ENCODE measurements at places on chromosomes 7 and 10.

DNA sequence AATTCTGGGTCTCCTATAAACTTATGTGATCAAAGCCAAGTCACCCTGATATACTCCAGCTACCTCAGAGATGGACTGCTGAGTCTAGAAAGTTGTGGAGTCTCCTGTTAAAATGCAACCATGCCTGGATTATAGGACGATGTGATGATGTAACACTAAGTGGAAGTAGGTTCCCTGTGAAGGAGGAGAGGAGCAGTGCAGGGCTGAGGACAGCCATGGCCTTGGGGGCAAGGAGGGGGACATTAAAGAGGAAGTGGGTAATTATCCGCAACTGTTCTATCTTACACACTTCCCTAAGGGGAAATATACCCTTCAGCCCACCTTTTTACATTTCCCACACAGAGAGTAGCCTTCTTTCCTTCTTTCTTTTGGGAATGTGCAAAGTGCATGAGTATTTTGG is 63.8 kb downstream of the MTPN start:
- DNase-seq: no peak

DNA sequence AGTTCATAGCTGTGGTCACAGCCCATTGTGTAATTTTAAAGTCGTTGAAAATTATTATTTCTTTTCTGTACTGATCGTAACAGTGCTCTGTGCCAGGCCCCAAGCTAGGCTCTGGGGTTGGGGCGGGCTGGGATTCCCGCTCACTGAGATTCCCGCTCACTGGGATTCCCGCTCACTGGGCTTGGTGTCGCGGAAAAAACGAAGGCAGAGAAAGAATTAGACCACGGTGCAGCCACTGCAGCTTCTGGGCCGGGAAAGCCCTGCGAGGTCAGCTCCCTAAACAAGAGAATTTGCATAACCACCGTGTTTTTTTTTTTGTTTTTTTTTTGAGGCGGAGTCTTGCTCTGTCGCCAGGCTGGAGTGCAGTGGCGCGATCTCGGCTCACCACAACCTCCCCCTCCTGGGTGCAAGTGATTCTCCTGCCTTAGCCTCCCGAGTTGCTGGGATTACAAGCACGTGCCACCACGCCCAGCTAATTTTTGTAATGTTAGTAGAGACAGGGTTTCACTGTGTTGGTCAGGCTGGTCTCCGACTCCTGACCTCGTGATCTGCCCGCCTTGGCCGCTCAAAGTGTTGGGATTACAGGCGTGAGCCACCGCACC is 31.2 kb downstream of the FOXK1 start:
- DNase-seq: no peak

- no peak for DNase-seq
Observed at GRCh38 chr7:115135146-115135545, 213.3 kb downstream of the MDFIC start.

DNA sequence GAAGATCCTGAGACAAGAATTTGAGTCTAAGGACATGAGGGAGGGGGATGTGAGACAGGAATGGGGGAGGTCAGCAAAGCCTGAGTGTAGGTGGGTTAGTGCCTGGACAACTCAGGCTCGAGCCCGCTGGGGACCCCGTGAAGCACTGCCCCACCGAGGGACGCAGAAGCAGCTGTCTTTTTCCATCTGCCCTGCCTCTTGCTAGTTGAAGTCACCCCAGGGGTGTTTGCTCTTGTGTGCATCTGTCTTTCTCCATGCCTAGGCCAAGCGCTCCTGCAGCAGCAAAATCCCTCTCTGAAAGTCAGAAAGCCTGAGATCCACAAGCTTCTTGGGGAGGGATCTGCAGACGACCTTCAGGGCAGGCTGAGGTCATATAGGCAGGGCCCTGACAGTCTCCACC is 79.0 kb upstream of the CELF2 start:
- DNase-seq: no peak

GRCh38 chr7:47720141-47720906 is 138.4 kb upstream of the TNS3 start:
- no peak for DNase-seq

- no peak for DNase-seq
Observed at GRCh38 chr10:33132626-33133025, 174.6 kb upstream of the ITGB1 start.

GRCh38 chr7:150778738-150779301 is 21.3 kb downstream of the TMEM176B start:
- peak; percentile 93 for DNase-seq

GRCh38 chr10:83545901-83546391 is 593.4 kb upstream of the GHITM start:
- no peak for DNase-seq

DNA sequence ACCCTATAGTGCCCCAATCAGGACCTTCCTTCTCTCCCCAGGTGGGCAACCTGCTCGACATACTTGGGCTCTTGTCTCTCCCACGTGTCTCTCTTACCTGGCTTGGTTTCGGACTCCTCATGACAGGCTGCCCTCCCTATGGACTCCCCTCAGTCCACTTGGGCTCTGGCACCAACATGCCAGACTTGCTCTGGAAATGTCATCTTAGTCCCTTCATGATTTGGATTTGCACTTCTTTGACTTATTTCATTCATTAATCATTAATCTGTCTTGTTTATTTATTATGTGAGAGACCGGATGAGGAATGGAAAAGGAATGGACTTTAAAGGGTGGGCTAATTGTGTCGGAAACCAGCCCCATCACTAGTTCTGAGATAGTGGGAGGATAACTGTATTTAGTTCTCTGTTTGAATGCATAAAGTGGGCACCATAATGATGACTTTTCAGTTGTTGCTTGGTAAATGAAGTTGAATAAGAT is 108.0 kb downstream of the SND1 start:
- no peak for DNase-seq

GRCh38 chr7:12291870-12292269 is 80.8 kb downstream of the TMEM106B start:
- DNase-seq: no peak

DNA sequence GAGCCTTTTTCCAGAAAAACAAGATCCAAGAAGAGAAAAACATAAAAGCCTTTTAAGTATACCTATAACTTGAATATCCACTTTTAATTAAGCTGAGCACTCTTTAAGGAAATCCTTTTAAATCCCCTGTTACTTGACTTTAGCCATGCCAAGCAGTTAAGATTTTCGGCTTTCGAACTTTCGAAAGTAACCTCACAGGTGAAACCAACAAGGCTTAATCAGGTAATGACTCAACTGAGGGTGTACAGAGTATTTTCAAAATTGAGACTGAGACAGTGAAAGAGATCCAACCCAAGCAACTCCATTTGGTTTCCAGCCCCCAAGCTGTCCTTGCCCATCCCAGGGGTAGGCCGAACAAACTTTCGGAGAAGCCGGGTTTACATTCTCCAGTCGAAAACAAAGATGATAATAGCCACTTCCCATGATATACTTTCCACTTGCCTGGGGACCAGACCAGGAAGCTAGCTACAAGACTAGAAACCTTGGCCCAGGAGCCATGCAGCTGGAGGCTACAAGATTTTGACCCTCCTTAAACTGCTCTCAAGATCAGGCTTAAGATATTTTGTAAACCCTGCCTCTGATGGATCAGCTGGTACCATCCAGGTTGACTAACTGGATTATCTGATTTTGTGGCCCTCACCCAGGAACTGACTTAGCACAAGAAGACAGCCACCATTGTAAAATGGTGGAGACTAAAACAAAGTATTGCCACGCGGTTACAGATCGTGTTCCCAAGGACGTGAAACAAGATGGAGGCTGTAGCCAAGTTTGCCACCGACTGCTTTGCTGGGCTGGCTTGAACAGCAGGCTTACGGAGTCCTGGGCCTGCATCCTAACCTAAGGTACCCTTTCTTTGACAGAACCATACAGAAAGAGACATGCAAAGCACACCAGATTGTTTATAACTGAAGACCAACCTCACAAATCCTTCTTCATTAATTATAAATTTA is 32.3 kb downstream of the C1GALT1 start:
- no peak for DNase-seq

GRCh38 chr10:126376956-126377355 is 11.3 kb downstream of the ADAM12 start:
- no peak for DNase-seq

GRCh38 chr7:81399471-81399870 is 370.4 kb downstream of the HGF start:
- no peak for DNase-seq

- no peak for DNase-seq
Observed at GRCh38 chr7:30927559-30927958, 15.9 kb downstream of the AQP1 start.

DNA sequence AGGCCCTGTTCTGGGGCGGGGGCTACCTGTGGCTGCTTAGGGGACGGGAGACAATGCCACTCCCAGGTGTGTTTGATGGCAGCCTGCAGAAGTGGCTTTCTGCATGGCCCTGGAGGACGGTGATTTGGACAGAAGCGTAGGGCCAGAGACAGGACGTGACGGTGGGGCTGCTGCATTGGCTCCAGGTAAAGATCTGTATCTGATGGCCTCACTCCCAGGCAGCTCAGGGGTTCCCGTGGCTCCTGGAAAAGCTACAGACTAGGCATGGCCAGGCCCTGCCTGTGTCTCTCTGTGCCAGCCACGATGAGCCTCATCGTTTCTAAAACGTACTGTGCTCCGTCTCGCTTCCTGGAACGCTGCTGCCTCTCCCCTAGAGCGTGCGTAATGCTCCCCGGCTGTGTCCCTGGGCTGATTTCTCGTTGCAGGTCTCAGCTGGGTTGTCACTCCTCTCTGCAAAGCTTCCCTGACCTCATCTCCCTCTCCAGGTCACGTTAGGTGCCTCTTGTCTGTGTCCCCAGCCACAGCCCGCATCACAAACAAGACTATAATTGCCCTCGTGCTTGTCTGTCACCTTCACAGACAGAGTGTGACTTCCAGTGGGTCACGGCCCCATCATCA is 12.6 kb downstream of the GTF2IRD1 start:
- DNase-seq: no peak

- no peak for DNase-seq
Observed at GRCh38 chr7:28024786-28025334, 155.7 kb downstream of the JAZF1 start.

- DNase-seq: no peak
Observed at GRCh38 chr7:77438131-77438530, 22.0 kb upstream of the GSAP start.

GRCh38 chr7:137682596-137682995 is 164.2 kb downstream of the DGKI start:
- no peak for DNase-seq

GRCh38 chr10:65219444-65219843 is 1698.2 kb downstream of the REEP3 start:
- DNase-seq: no peak

DNA sequence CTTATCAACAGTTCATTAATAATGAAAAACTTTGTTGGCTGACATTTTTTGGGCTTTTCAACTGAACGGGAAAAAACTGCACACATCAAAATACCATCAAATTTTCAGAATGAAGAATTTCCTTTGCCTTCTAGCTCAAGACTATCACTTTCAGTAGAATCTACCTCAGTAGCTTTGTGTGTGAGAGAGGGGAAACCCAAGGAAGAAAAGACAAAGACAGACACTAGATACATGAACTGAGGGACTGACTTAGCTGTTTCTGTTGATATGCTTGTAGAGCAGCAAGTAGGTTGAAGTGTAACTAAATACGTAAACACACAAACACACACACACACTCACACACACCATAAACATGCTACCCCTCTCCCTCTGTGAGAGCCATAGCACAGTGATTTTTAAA is 257.1 kb downstream of the CDK14 start:
- no peak for DNase-seq

DNA sequence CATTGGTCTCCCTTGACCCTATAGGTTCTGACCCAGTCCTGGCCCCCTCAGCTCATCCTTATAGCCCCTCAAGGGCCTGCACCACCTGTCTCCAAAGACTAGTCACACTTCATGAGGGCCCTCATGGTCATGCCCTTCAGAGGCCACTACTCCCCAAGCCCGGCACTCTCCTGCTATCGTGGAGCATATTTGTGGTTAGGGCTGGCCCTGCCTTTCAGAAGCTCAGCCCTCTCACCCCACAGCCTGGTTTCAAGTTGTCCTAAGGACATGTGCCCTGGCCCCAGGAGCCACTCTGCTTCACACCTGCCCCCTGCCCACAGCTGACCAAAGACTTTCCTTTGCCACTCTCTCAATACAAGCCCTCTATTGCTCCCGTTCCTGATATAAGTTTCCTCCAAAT is 60.3 kb upstream of the LBX1 start:
- DNase-seq: no peak

- no peak for DNase-seq
Observed at GRCh38 chr10:28987555-28988320, 301.1 kb upstream of the LYZL1 start.

DNA sequence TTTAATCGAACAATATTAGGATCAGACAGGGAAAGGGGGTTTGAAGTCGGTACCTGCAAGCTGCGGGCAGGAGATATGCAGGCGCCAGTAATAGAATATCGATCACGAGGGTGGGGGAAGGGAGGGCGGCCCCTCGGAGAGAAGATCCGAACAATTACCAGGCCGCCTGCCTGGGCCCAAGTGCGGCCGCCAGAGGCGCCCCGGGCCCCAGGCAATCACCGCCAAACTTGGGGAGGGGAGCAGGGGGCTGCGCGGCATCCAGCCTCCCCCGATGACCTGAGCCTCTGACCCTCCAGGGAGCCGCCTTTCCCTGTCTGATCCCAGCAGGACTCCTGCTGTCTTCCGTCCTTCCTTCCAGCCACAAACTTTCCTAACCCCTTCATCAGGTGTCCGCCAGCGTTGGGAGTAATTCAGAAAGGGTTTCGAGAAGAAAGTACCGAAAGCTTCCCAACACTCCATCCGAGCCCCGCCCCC is 1.1 kb downstream of the NKX1-2 start:
- DNase-seq: no peak

- peak; percentile 17 for DNase-seq
Observed at GRCh38 chr7:150942001-150942590, 36.0 kb downstream of the KCNH2 start.

DNA sequence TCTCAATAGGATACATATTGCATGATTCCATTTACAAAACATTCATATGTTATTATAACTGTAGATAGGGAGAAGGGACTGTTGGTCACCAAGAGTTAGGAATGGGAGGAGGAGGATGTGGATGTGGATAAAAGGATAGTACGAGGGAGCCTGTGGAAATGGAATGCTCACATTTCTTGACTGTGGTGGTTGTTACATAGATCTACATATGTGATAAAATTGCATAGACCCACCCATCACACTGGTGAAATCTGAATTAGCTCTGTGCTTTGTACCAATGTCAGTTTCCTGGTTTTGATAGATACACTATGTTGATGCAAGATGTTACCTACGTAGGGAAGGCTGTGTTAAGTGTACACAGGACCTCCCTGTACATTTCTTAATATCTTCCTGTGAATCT is 233.5 kb upstream of the MTPN start:
- no peak for DNase-seq

- no peak for DNase-seq
Observed at GRCh38 chr10:130935128-130935439, 376.4 kb downstream of the TCERG1L start.

- DNase-seq: no peak
Observed at GRCh38 chr7:134804854-134805253, 25.4 kb downstream of the CALD1 start.

GRCh38 chr10:4013651-4014121 is 228.7 kb upstream of the KLF6 start:
- no peak for DNase-seq

DNA sequence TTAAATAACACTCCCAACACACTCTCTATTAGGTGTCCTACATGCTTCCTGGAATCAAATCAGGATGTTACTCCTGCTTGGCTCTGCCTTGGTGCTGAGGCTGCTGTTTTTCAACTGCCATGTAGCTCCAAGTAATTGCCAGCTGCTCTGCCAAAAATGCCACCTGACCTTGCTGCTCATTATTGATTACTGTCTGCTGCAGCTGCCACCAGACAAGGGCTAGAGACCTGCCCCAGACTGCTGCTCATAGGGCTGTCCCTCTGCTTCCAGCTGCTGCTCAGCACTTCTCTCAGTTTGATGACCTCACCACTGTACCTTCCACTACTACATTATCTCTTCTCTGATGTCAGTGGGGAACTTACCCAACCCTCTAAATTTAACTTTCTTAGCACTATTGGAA is 102.5 kb downstream of the PCLO start:
- DNase-seq: no peak
